ENCODE measurements at places on chromosomes 1 and 21. TPM values are rescaled to one million over a fixed set of nuclear protein-coding genes. Genes with fewer than 3 reads are reported as not detected.

Gene BCAN
- 1.9 TPM for total RNA-seq

Gene CGN
- total RNA-seq = 0.13 TPM

Gene GPR89B
- total RNA-seq = 21.0 TPM

Gene CRYAA
- total RNA-seq = not detected

Gene CCDC181
- total RNA-seq = 1.3 TPM

Gene KRTAP13-2
- total RNA-seq = not detected

Gene UBE2U
- not detected for total RNA-seq

Gene LDLRAD1
- not detected for total RNA-seq

Gene CFAP141
- total RNA-seq = not detected

Gene FCRL1
- total RNA-seq = not detected

Gene VPS72
- 71.2 TPM for total RNA-seq

Gene NEGR1
- 62.3 TPM for total RNA-seq

Gene PRAMEF7
- total RNA-seq = not detected

Gene TNN
- 0.23 TPM for total RNA-seq

Gene ESRRG
- total RNA-seq = 3.2 TPM

Gene GLIS1
- not detected for total RNA-seq

Gene CD1B
- not detected for total RNA-seq
